ENCODE measurements at places on chromosomes 13 and 19.

GRCh38 chr13:45254396-45254795 lies 53.6 kb upstream of the KCTD4 start:
- DNase-seq = no peak

- no peak for DNase-seq
These were observed 16.4 kb downstream of the CCDC124 start for GRCh38 chr19:17948931-17949930.

DNA sequence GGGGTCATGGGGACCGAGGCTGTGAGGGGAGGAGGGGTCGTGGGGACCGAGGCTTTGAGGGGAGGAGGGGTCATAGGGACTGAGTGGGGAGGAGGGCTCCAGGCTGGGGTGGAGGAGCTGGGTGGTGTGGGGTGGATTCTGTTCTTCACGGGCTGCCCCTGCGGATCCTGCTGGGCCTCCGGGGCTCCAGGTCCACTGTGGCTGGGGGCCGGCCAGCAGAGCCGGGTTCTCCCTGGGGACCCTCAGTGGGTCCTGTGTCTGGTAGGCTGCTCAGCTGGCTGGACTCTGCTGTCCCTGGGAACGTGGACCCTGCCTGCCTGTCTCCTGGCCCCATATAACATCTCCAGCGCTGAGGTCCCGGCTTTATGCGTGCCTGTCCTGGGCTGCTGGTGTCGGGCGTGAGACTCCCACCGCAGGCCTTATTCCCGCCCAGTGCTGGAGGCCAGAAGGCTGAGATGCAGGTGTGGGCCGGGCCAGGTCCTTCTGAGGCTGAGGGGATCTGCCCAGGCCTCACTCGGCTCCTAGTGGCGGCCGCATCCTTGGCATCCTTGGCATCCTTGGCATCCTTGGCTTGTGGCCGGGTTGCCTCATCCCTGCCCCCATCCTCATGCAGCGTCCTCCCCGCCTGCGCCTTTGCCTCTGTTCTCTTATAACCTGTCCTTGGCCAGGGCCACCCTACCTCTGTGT lies 19.8 kb upstream of the GNA15 start:
- no peak for DNase-seq

DNA sequence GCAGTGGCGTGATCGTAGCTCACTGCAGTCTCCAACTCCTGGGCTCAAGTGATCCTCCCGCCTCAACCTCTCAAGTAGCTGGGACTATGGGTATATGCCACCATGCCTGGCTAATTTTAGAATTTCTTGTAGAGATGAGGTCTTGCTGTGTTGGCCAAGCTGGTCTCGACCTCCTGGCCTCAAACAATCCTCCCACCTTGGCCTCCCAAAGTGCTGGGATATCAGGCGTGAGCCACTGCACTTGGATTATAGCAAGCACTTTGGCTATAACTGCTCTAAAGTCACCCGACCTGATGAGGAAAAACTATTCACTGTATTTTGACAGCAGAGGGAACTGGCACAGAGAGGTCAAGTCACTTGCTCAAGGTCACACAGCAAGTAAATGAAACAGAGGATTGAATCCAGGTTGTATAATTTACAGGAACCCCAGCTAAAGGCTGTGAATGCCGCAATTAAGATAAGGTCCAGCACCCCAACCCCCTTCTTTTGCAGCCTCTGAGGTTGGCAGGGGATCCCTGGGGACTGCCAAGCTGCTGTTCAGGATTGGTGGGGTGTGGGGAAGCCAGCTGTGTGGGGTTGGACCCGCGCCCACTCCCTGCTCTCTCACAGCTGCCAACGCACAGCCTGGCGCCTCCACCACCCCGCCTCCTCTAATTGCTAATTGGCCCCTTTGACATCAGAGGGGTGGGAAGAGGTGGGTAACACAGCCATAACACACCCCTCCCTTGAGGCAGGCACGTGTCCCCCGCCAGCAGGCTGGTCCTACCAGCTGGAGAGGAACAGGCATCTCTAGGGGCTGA lies 6.0 kb downstream of the TMIGD2 start:
- DNase-seq = no peak

GRCh38 chr19:50290775-50291174 lies 38.4 kb downstream of the KCNC3 start:
- no peak for DNase-seq

- no peak for DNase-seq
These were observed 549.6 kb downstream of the FGF9 start for GRCh38 chr13:22220151-22221135.

- DNase-seq = no peak
These were observed 11.1 kb upstream of the CYP2A7 start for GRCh38 chr19:40893112-40893511.

DNA sequence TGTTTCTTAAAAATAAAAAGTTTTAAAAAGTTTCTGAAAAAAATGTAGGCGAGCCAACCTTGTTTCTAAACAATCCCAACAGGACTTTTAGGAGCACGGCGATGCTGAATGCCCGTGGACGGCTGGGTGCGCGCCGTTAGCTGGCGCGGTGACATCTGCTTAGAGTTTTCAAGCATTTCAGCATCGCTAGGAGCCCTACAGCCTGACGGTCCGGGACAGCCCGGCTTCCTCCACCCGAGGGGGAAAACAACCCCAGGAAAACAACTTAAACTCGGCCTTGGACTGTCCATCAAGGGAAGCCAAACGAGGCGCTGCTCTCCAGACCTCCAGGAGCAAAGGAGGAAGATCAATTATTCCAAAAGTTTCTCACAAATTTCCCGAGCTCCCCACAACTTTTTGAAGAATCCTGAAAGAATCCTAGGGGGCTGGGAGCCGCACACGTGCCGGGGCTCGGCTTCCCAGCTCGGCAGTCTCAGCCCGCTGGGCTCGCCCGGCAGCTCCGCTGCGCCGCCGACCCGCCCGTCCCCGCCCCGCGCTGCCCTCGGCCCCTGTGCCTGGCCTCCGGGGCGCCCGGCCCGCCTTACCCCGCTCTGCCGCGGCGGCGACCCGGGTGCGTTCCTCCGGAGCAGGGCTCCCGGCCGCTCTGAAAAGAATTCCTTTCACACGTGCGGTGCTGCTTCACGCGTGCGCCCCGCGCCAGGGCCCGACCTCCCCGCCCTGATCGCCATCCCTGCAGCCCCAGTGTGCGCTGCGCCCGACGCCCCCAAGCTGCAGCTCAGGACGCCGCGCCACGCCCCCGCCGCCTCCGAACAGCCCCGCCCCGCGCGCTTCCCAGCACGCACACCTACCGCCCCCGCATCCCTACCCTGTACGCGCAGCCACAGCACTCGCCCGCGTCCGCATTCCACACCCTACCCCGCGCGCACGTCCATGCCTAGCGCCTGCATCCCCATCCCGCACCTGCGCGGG lies at the start of gene GJA3:
TSS of gene GJA3 (minus strand) at position 747 of the 969 bp plus-strand sequence. CDS start 17,764 bp downstream, outside the sequence.
- no peak for DNase-seq

GRCh38 chr13:44148159-44148914 lies 225.3 kb upstream of the SERP2 start:
- DNase-seq = no peak

GRCh38 chr13:64078480-64078936 lies 2662.9 kb upstream of the PCDH20 start:
- DNase-seq = no peak

DNA sequence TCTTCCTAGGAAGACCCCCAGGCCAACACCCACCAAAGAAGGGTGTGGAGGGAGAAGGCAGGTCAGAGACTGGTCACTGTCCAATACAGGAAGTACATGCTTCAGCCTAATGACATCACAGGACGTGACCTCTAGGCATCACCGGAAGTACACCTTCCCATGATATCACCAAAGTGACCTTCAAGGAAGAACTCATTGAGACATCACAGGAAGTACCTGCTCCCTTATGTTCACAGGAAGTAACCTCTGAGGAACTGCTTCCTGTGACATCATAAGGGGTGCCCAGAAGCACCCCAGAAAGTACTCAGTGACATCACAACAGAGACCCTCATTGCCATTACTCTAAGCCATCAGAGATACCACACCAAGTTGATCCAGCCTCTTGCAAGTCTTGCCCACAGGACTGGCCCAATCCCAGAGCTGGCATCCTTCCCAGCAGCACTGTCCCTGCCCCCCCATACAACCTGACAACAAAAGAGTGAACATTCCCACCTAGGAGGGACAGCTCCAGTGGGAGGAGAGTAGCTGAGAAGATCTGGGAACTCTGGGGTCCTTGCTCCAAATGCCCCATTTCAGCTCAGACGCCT lies 24.2 kb upstream of the NANOS2 start:
- no peak for DNase-seq

- DNase-seq = no peak
These were observed 64.7 kb downstream of the CCDC70 start for GRCh38 chr13:51926528-51926885.

- no peak for DNase-seq
These were observed 12.3 kb upstream of the KATNAL1 start for GRCh38 chr13:30319655-30320054.

GRCh38 chr13:29522044-29522685 lies 73.3 kb downstream of the SLC7A1 start:
- DNase-seq = no peak

GRCh38 chr13:112934078-112934477 lies 34.9 kb upstream of the MCF2L start:
- no peak for DNase-seq

- DNase-seq = no peak
These were observed 11.2 kb downstream of the HAS1 start for GRCh38 chr19:51712461-51713081.

All from RWPE2 (cell line).